Psoas muscle (tissue), 8 donors: ENCODE measurements at places on chromosomes 2 and 18. TPM values are rescaled to one million over a fixed set of nuclear protein-coding genes. Genes with fewer than 3 reads are reported as not detected.

- no peak overlapping the region for H3K4me3 ChIP-seq
- no peaks in the 10 kb centered on the region for H3K27me3 ChIP-seq
- no peaks in the 10 kb centered on the region for H3K36me3 ChIP-seq
- no peak overlapping the region for H3K27ac ChIP-seq
- H3K4me1 ChIP-seq, result no peaks in the 10 kb centered on the region
- no peak for DNase-seq
These were observed 108.4 kb downstream of the ARHGAP28 start for GRCh38 chr18:6837904-6838303.

DNA sequence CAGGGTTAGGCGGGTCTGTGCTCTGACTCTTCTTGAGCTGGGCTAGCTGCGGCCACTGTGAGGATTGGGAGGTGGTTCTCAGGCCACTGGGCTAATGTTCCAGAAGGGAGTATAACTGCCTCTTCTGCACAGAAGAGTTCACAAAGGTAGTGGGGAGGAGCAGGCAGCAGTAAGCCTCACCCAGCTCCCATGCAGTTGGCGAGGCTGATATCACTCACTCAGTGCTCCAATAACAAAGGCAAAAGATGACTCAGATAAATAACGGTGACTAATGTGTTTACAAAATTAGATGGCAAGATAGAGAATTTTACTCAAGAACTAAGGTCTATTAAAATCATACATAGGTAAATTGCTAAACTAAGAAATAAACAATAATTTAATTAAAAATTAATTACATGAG, 174.2 kb upstream of the TMEM200C start:
- H3K4me3 ChIP-seq, result no peak overlapping the region
- no peaks in the 10 kb centered on the region for H3K27me3 ChIP-seq
- no peaks in the 10 kb centered on the region for H3K36me3 ChIP-seq

GRCh38 chr2:123738643-123739042, 286.4 kb upstream of the CNTNAP5 start:
- H3K36me3 ChIP-seq, result no peaks in the 10 kb centered on the region
- no peaks in the 10 kb centered on the region for H3K4me1 ChIP-seq
- no peak overlapping the region for H3K27ac ChIP-seq
- H3K27me3 ChIP-seq, result no peaks in the 10 kb centered on the region

- H3K4me1 ChIP-seq, result no peaks in the 10 kb centered on the region
- H3K27ac ChIP-seq, result no peak overlapping the region
- DNase-seq, result no peak
- no peaks in the 10 kb centered on the region for H3K36me3 ChIP-seq
- no peaks in the 10 kb centered on the region for H3K27me3 ChIP-seq
These were observed 384.6 kb downstream of the NRXN1 start for GRCh38 chr2:50647381-50647780.

DNA sequence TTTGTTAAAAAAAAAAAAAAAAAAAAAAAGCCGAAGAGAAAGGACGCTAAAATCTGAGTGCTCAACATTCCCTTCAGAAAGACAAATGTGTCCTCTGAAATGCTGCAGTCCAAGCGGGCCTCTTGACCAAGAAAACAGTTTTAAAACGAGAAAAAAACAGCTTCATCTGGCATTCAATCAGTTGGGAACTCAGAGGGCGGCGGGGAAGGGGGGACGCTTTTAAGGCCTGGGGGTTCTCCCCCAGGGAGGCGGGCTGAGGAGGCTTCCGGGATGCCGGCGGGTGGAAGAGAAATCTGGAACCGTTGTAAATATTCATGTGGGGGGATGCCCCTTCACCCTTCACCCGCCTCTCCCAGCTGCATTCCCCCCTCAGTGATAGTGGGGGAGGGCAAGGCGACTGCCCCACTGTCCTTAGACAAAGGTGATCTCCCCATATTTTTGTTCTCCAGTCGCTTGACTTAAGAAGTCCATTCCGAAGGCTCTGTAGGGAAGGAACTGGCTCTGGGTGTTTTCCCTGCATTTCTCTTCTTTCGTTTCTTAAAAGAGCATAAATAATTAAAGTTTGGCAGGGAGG, 3.3 kb upstream of the HOXD11 start:
- H3K27me3 ChIP-seq, result peaks cover 75% of the 10 kb centered on the region
- no peak overlapping the region for H3K4me3 ChIP-seq

GRCh38 chr2:100905132-100905805, 85.3 kb downstream of the NPAS2 start:
- no peaks in the 10 kb centered on the region for H3K36me3 ChIP-seq
- no peaks in the 10 kb centered on the region for H3K27me3 ChIP-seq
- H3K4me3 ChIP-seq, result no peak overlapping the region
- peaks cover 3% of the 10 kb centered on the region for H3K4me1 ChIP-seq
- no peak for DNase-seq

DNA sequence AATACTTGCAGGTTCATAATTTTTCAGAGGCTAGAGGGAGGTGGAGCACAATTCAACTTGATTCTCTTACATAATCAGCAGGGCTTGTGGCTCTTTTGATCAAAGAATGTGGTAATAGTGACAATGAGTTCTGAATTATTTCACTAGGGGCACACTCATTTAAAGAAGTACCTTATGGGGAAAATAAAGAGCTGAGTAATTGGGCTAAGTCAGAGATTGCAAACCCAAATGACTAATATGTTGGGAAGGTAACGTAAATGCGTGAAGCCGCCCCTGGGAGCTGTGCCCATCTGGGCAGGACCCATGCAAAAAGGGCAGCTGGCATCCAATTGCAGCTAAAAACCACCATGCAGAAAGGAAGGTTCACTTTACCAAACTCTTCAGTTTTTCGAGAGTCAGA, 35.3 kb downstream of the NCKAP5 start:
- no peaks in the 10 kb centered on the region for H3K4me1 ChIP-seq
- no peak overlapping the region for H3K27ac ChIP-seq
- H3K36me3 ChIP-seq, result no peaks in the 10 kb centered on the region
- H3K27me3 ChIP-seq, result no peaks in the 10 kb centered on the region

GRCh38 chr2:69260666-69261065, 126.4 kb downstream of the GFPT1 start:
- no peak overlapping the region for H3K27ac ChIP-seq
- no peak overlapping the region for H3K4me3 ChIP-seq
- H3K4me1 ChIP-seq, result no peaks in the 10 kb centered on the region
- H3K36me3 ChIP-seq, result no peaks in the 10 kb centered on the region
- H3K27me3 ChIP-seq, result no peaks in the 10 kb centered on the region
- DNase-seq, result no peak

DNA sequence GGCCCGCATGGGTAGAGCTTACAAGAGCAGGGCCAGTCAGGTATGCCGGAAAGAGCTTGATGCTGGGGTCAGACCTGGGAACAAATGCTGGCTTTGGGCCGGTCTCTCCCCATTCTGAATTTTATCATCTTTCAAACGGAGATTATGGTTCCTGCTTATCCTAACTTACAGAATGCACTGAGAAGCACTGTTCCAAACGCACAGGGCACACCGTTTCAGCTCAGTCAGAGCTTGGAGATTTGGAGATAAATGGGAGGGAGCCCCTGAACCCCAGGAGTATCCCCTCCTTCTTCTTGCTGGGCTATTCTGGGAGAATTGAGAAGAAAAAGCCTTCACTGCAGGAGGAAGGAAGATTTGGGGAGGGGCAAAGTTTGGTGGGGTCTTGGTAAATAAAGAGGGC, 169.4 kb downstream of the DDX1 start:
- no peak overlapping the region for H3K4me3 ChIP-seq
- H3K36me3 ChIP-seq, result no peaks in the 10 kb centered on the region
- H3K27me3 ChIP-seq, result no peaks in the 10 kb centered on the region
- DNase-seq, result no peak

Gene TUBB8B
- not detected for total RNA-seq

Gene REG3A
- total RNA-seq, result not detected

Gene BOLL
- 3.3 TPM for total RNA-seq

Gene PECR
- total RNA-seq, result 2.8 TPM

Gene CYP20A1
- total RNA-seq, result 9.6 TPM

Gene CDK15
- total RNA-seq, result 0.92 TPM

Gene EPC2
- 17.0 TPM for total RNA-seq
